Stimulated activated CD4-positive, alpha-beta T cell treated with anti-CD3 and anti-CD28 coated beads, Interleukin-15, amount 100 ng/mL, for 24 hours (primary cell): ENCODE measurements at places on chromosomes 13 and 19.

DNA sequence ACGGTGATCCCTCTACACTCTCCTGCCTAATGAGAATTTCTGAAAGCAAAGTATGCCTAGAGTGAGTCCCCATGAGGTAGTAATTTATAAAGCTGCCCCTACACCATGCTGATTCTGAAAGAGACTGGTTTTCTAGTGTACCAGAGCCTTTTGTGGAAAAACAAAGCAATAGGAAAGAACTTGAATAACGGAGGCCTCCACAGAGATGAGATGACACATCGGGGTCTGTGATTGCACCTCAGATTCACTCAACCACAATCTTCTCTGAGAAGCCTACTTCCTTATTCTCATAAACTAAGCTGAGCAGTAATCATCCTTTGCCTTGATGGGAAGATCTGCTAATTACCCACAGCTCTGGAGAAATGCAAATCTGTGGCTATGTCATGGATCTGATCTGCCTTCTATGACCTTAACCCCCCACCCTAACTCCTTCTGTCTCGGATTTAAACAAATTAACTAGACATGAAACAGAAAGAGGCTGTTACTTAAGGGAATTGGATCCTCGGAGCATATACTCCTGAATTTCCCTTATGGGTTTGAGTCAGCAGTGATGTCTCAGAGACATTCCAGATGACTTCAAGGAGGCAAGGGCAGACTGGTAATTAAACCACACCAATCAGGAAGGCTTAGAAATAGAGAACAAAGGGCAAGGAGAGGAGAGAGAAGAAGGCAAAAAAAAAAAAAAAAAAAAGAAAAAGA is 128.0 kb downstream of the DCT start:
- peak; percentile 53 for DNase-seq

DNA sequence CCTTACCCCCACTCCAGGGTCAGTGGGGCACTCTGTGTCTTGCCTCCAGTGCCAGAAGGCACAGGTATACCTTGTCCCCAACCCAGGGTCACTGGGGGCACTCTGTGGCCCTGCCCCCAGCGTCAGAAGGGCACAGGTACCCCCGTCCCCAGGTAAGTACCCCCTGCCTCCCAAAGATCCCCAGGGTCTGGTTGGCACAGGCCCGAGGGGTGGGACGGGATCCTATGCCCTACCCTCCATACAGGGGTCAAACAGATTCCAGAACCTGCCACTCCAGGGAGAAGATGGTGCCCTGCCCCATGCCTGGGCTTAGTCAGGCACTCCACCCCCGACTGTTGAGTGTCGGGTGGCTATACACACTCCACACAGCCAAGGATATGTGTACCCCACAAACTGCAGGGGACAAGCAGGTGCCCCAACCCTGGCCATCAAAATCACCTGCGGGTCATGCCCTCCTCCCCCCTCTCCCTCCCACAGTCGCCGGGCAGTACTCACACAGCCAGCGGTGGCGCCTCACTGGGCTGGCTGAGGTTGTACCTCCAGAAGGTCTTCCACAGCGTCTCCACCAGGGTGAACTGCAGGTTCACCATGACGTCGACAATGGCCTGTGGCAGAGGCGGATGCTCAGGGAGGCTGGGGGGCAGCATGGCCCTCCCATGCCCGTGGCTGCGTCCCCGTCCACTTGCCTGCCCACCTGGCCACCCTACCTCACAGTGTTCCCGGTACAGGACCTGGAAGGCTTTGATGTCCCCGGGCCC is 13.8 kb downstream of the DCAF15 start:
- DNase-seq = no peak

DNA sequence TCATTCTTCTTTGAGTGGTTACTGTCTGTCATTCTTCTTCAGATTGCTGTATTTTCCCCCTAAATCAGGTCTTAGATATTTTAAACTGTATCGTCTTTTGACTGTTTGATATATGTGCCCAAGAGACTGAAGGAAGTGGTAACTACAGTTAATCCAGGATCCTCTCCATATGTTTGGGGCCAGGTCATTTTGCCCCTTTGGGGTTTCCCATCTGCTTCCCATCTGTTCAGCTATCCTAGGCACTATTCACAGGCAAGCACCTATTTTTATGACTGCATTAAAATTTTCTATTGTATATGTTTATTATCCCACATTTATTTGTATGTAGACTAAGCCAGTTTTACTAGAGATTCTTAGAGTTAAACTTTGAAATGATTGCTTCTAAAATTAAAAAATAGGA is 244.2 kb downstream of the PCCA start:
- no peak for DNase-seq

DNA sequence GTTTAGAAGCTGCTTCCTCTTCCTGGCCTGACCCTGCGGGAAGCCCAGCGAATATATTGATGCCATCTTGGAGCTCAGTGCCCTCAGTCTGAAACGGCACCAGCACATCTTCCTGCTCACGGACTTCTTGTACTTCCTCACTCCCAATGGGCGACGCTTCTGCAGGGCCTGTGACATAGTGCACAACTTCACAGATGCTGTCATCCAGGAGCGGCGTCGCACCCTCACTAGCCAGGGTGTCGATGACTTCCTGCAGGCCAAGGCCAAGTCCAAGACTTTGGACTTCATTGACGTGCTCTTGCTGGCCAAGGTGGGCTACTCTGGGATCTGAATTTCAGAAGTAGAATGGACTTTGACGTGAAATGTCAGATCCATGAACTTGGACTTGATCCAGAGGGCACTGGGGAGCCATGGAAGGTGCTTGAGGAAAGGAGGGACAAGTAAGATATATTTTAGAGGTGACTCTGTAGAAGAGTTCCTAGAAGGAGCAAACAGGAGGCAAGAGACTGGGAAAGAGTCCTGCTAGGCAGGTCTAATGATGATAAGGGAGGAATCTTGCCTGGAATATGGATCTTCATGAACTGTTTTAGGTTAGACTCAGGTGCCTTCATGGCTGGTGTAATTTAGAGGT is 38.4 kb upstream of the CYP4F8 start:
- no peak for DNase-seq

DNA sequence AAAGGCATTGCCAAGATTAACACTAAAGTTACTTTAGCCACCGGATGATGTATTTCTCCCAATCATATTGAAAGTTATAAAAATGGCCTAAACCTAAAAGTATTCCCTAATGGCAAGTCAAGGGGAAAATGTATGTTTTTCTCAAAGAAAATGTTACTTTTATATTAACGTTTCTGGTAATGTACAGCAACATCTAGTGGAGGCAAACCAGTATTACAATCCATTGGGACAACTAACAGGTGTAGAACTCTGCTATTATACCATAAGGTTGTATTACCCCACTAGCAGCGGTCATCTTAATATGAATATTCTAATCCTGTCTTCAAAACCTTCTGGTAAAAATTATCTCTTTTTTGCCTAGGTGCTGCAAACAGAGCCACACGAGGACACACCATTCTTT is 69.2 kb downstream of the ZNF100 start:
- DNase-seq = no peak

DNA sequence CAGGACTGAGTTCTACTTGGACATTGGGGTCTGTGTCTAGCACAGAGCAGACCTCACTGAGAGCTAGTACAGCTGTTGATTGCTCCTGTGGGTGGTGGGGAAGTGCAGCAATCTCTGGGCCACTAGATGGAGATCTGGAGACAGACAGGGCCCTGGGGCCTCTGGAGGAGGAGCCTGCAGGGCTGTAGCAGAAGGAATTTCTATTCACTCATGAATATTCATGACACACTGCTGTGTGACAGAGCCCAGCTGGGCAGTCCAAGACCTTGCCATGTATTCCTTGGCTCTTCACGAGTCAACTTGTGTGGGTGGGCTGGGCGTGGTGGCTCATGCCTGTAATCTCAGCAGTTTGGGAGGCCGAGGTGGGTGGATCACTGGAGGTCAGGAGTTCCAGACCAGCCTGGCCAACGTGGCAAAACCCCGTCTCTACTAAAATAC is 37.5 kb downstream of the SUGP2 start:
- peak; percentile 24 for DNase-seq

DNA sequence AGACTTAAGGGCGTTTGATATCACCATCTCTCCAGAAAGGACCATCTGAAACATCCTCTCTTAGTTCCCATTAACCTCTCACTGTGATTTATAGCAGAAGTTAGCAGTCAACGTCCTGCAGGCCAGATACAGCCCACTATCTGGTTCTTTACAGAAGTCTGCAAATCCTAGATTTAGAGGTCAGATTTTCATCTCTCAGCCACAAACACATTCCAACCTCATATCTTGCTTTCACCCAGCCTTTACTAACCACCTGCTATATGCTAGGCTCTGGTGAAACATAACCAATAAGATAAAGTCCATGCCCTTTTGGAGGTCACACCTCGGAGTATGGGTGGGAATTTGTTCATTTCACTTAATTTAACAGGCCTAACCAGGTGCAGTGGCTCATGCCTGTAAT is 76.8 kb upstream of the CACNA1A start:
- DNase-seq = no peak

DNA sequence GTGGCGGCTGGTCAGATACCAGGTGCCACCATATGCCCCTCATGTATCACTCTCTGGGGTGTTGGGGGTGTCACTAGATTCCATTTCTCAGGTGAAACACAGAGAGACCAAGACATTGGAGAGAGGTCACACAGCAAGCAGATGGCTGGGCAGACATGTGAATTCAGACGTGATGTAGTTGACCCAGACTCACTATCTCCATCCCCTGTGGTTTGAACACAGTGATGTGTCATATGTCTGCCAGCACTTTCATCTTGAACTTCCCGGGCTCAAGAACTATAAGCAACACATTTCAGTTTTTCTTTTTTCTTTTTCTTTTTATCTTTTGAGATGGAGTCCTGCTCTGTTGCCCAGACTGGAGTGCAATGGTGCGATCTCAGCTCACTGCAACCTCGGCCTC is 16.1 kb upstream of the UPF1 start:
- DNase-seq = no peak

- DNase-seq = no peak
Measured at GRCh38 chr19:43662487-43662886, 7.5 kb downstream of the PLAUR start.

DNA sequence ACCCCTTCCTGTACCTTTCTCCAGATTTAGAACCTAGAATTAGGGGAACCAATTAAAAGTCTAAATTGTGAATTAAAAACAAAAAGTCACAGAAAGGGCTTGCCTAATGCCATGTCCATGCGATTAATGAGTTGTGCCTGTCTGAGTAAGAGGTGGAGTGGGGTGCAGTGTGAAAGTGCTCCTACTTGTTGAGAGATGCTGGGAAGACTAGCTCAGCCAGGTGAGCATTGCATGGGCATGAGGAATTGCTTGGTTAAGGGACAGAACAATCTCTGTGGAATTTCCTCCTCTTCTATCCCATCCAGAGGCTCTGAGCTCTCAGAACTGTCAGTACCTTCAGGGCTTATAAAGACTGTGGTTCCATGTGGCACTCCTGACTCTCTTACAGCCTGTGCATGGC is 159.0 kb upstream of the UBL3 start:
- no peak for DNase-seq

GRCh38 chr13:84366506-84366905 is 484.2 kb upstream of the SLITRK1 start:
- DNase-seq = no peak

- no peak for DNase-seq
Measured at GRCh38 chr13:51330791-51331190, 8.7 kb upstream of the SERPINE3 start.

- DNase-seq = no peak
Measured at GRCh38 chr19:10258080-10258710, 6.2 kb downstream of the MRPL4 start.

- DNase-seq = no peak
Measured at GRCh38 chr19:15701757-15702533, 25.9 kb upstream of the OR10H2 start.

- DNase-seq = no peak
Measured at GRCh38 chr19:12055784-12056183, 3.0 kb upstream of the ZNF878 start.

DNA sequence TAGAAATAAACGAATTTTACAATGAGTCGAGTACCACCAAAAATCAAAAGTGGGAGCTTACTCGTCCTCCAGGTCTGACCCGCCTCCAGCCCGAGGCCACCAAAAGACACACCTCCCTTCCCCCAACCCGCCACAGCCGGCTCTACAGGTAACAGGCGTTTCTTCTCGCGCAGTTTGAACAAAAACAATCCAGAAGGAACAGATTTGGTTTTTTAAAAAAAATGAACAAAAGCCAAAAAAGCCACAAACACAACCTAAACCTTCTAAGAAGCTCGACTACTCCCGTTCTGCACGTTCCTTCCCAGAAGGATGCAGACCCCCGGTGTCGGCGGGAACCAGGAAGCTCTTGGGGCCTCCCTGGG is 671 bp downstream of the ZDHHC20 start:
- DNase-seq = peak; percentile 74

DNA sequence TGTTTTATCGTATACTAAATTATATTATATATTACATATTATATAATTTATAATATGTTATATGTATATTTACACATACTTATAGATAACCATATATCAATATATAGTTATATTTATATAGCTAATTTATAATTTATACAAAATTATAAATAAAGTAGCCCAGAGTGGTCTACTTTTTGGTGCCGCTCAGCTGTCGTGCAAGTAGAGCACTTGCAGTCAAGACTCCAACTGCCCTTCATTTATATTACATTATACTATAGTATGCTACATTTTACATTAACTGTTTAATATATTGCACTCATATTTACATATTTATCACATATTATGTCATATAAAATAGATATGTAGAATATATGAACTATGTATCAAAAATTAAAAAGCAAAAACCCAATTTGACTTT is 1124.7 kb upstream of the MIR17HG start:
- no peak for DNase-seq

- peak; percentile 82 for DNase-seq
Measured at GRCh38 chr19:6739390-6739882, at the start of gene TRIP10. TRIP10 (plus strand) TSS chr19:6739680; CDS start chr19:6739762, 82 bp downstream.

GRCh38 chr13:73513751-73514150 is 454.9 kb downstream of the KLF5 start:
- DNase-seq = no peak

DNA sequence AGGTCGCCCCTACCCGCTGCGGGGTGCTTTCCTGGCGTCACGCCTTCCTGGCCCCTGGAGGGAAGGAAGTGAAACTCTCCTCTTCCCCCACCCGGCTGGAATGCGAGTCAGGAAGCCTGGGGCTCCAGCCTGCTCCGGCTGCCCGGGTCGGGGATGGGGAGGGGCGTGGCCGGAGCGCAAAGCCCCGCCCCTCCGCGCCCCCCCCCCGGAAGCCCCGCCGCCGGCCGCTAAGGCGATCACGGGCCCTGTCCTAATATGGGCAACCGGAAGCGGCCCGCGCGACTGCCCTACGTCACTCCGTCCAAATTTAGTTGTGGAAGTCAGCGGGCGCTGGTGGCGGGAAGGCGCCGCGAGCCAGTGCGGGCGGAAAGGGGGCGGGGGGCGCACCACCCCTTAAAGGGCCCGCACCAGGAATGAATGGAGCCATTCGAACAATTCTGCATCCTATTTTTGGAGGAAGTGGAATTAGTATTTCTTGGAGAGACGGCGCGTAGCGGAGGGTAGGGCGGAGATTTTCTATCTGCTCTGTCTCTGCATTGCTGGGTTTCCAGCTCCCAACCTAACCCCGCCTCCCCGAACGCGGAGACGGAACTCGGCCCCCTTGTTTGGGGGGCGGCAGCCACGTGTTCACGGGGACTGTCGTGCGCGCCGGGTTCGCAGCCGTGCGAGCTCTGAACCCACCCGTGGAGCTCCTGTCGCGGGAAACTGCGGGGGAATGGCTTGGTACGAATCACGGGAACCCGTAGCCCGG is 1.6 kb downstream of the IER2 start:
- peak; percentile 96 for DNase-seq
